ENCODE measurements at places on chromosomes 13 and 19. TPM values are rescaled to one million over a fixed set of nuclear protein-coding genes. Genes with fewer than 3 reads are reported as not detected.

ATP8A2 gene
- total RNA-seq = 0.36 TPM

GRCh38 chr13:99425485-99426341, 75.6 kb upstream of the TM9SF2 start:
- DNase-seq = peak; percentile 70

CEACAM16 gene
- not detected for total RNA-seq

- no peak for DNase-seq
Measured at GRCh38 chr13:81139987-81140386, 799.1 kb upstream of the SPRY2 start.

- DNase-seq = no peak
Measured at GRCh38 chr19:40604647-40605215, 3.6 kb downstream of the LTBP4 start.

GRCh38 chr13:51576754-51577153, 7.5 kb upstream of the WDFY2 start:
- DNase-seq = no peak

- DNase-seq = no peak
Measured at GRCh38 chr19:55623561-55623960, 805 bp downstream of the ZNF784 start.

DNA sequence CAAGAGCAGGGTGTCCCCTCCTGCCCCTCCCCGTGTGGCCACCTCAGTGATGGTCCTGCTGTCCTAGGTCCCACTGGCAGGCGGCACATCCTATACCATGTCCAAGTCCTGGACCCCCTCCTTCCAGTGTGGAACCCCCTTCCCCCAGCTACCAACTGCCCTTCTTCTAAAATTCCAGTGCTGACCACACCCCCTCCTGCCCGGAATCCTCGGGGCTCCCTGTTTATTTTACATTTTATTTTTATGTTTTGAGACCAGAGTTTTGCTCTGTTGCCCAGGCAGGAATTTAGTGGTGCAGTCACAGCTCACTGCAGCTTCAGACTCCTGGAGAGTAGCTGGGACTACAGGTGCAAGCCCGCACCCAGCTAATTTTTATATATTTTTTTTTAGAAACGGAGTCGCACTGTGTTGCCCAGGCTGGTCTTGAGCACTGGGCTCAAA, 945 bp upstream of the CPAMD8 start:
- no peak for DNase-seq

- DNase-seq = no peak
Measured at GRCh38 chr19:20660473-20661140, 764 bp downstream of the ZNF626 start.

GRCh38 chr19:7366701-7367420, 18.1 kb downstream of the ARHGEF18 start:
- no peak for DNase-seq

ITGBL1 gene
- total RNA-seq = not detected

- no peak for DNase-seq
Measured at GRCh38 chr19:21910318-21910717, 74.3 kb upstream of the ZNF43 start.

- no peak for DNase-seq
Measured at GRCh38 chr19:19552798-19553197, 14.7 kb downstream of the CILP2 start.

DNA sequence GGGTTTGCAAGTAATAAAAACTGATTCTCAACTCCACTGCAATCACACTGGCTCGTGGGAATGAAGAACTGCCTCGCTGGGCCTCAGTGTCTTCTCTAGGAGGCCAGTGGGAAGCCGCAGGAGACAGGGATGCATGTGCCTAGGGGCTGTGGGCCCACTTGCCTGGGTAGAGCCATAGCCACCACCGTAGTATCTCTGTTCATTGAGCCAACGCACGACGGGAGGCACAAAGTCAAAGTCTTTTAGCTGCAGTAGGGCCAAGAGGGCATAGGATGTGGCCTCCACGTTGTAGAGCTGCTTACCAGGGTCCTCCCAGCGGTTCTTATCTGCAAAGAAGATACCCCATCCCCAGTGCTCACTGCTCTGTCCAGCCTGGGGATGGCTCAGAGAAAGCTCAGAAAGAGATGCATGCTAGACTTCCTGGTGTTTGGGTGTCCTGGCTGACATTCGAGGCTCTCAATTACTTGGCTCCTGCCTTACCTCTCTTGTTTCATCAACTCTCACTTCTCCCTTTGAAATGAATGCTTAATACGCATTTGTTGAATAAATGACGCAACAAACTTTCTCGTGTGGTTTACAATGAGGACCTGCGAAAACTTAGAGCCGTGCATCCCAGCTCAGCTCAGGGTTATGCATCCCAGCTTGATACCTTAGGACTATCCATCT, 16.1 kb upstream of the TNFSF14 start:
- DNase-seq = no peak

- no peak for DNase-seq
Measured at GRCh38 chr13:87393358-87393757, 277.8 kb upstream of the SLITRK5 start.

GRCh38 chr13:98541701-98542203, 35.2 kb downstream of the STK24 start:
- no peak for DNase-seq

GRCh38 chr19:49362048-49362928, at the start of gene TEAD2:
Gene TEAD2 (minus strand): TSS chr19:49362416. CDS start chr19:49360075, 2,341 bp downstream.
- no peak for DNase-seq

UNC13A gene
- total RNA-seq = 0.14 TPM

SPC24 gene
- 1.5 TPM for total RNA-seq

GRCh38 chr13:90956031-90956430, 391.5 kb upstream of the MIR17HG start:
- DNase-seq = no peak

GRCh38 chr13:90420683-90421082, 926.8 kb upstream of the MIR17HG start:
- no peak for DNase-seq

DNA sequence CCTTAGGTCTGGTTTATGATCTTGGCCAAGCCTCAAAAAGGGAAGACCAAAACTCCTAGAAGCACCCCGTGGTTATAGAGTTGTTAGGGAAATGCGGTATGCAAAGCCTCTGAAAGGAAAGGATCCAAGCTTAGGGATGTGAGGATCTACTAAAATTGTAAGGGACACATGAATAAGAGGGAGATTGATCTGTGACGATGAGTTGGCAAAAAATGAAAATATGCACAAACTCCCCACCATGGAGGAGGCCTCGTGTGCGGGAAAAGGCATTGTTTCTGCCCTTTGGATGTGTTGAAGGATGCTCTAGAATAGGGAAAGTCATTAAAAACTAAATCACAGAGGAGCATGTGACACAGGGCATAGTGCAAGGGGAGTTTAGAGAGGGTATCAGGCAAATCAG, 88.7 kb upstream of the UBL3 start:
- no peak for DNase-seq

DNA sequence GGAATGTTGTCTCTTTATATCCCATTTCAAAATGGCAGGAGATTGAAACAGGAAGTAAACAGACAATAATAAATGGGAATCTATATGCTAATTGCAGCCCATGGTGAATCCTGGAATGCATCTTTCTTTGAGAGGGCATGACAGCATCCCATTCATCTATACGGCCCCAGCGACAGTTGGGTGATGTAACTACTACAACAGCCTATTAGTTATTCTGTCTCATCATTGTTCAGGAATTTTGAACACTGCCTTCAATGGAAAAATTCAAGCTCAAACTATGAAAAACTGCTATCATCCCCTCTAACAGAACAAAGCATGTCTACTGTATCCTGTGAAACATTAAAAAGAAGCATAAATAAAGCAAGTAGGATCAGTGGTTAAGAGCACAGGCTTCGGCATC, 262.1 kb downstream of the DCT start:
- no peak for DNase-seq

DNA sequence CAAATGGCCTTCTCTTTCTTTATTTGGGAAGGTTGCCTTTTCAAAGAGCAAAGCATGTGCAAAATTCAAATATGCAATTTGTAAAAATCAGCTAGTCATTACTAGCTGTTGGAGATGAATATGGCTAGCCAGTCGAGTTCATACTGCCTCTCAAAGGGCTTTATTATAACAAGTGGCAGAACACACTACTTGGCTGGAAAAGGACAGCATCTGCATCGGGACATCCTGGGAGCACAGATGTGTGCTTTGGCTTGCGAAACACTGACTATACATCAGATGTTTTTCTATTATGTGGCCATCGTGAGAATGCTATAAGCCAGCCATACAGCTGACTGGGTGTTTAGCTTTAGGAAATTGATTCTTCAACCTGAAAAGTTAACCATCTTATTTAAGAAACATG, 424.2 kb downstream of the KCTD12 start:
- no peak for DNase-seq

SIGLECL1 gene
- total RNA-seq = not detected

ZNF302 gene
- 12.2 TPM for total RNA-seq

GNA15 gene
- total RNA-seq = 12.1 TPM

GPR32 gene
- not detected for total RNA-seq

GRCh38 chr13:61648547-61648946, 232.9 kb upstream of the PCDH20 start:
- no peak for DNase-seq

GRCh38 chr19:55712804-55713631, 25.2 kb downstream of the NLRP9 start:
- no peak for DNase-seq

ZNF625 gene
- total RNA-seq = 0.56 TPM

ZNF470 gene
- 0.85 TPM for total RNA-seq

DNA sequence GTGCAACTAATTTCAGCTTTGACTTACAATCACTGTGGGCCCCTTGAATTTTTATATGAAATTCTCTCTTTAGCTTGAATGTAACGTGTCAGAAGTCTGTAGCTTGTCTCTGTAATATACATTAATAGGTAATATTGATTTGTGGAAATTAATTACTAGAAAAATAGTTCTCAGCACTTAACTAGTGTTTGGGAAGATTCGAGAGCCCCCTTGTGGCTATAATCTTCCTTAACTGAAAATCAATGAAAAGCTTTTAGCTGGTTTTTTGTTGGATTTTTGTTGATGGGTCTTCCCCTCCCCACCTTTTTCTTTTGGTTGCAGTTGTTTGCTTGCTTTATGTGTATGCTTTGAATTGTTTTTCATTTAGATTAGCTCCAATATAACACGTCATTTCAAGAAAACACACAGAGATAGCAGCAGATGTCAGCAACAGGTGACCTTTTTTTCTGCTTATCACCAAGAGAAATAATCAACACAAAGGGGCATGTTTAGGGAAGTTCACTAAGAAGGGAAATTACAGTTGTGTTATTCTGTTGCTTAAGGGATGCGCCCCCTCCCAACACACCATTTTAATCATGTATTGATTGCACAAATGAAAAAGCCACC, 176.8 kb downstream of the OXGR1 start:
- DNase-seq = no peak

- DNase-seq = peak; percentile 88
Measured at GRCh38 chr19:49590971-49591730, at the start of gene PRR12. Gene PRR12 (plus strand): TSS chr19:49591182. CDS start chr19:49591655, 473 bp downstream.

DNA sequence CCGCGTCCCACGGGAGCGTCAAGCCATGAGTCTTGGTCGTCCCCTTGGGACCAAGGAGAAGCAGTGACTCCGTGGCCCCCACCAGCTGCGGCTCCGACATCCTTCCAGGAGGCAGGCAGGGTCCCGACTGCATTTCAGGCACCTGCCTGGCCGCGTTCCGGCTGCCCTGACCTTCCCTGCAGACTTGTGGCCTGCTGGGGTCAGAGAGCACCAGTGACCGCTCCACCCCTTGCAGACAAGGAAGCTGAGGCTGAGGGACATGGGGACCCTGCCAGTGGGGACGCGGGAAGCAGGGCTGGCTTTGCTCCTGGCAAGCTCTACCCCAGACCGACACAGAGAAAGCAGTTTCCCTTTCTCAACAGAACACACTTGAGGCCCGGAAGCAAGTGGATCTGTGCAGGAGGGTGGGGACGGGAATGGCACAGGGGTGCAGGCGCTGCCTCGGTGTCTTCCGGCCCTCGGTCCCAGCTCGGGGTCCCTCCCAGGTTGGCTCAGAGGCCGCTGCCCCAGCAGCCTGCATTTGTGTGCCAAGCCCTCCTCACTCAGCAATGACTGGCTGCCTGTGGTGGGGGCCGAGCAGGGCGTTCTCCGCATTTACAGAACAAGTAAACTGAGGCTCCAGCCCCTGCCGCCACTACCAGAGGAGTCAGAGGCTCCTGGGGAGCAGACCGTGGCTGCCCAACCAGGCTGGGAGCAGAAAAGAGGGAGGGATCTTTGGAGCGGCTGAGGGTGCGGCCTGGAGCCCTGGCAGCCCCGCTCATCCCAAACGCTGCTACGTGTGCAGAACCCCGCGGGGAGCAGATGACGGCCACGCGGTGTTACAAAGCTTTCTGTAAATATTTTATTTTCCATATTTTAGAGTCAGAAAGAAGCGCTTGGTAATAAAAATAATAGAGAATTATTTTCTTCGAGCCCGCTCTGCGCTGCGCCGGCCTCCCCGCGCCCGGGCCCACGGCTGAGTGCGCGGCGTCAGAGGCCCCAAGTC, 43.9 kb downstream of the GAS6 start:
- DNase-seq = no peak

PTGIR gene
- 0.87 TPM for total RNA-seq

DNA sequence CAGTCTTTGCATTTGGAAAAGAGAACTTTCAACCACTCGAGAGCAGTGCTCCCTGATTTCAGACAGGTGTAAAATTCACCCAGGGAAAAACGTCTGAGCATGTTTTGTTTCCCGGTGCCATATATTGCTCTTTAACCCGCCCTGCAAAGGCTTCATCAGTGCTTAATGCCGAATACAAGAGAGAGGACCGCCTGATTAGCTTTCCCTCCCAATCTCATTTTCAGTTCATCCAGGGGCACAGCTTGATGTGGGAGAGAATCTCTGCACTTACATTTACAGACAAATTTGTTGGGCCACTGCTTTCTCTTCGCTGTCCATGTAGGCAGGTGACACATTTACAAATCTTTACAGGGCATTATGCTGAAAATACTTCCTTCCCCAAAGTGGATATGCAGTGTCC, 499.1 kb downstream of the LIG4 start:
- no peak for DNase-seq

PRR12 gene
- total RNA-seq = 41.7 TPM
